Kidney epithelial cell (primary cell): ENCODE measurements at places on chromosomes 6 and 20.

- DNase-seq, result no peak
Measured at GRCh38 chr6:6411115-6411514, 90.7 kb upstream of the F13A1 start.

DNA sequence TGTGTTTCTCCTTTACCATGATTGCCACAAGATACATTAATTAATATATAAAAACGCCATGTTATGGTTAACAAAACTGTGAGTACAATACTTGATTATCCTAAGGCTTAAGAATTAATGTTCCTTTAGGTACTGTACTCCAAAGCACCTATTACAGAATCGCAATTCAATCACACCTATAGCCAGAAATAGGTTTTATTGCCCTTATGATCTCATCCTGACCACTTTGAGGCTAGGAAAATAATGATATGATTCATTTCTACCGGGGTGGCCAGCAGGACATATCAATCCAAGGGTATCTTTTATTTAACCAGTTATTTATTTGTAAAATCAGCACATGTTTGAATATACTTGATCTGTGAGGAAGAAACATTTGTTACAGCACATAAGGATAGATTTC is 396.6 kb upstream of the GJE1 start:
- DNase-seq, result no peak

GRCh38 chr6:11467364-11467763 is 70.2 kb upstream of the TMEM170B start:
- no peak for DNase-seq

- no peak for DNase-seq
Measured at GRCh38 chr6:47083586-47084047, 41.5 kb upstream of the ADGRF1 start.

DNA sequence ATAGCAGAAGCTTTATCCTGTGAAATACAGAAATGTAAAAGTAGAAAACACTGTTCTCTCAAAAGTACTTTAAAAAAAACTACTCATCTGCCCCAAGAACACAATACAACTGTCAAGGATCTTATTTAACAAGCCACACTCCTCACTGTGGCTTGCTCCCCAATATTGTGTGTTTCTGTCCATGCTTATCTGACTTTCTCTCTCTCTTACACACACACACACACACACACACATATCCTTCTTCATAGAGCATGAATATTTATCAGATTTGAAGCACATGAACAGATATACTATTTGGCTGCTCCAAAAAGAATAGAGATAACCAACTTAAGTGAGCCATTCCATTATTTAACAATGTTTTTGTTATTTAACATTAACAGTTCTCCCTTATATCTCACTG is 3.6 kb upstream of the PHIP start:
- no peak for DNase-seq

DNA sequence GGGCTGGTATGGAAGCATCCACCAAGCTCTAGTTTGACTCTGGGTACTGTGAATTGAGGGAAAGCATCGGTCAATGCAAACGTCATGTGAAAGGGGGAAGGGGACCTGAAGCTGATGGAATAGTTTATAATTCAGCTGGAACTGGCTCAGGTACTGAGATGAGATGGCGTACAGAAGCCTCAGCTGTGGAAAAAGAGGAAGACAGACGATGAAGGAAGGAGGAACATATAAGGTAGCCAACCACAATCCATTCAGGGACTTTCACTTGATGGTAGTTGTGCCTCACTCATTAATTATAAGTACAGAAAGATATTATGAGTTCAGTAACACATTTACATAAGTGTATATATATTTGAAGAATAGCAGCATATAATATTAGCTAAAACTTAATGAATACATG is 2.7 kb downstream of the CALHM5 start:
- no peak for DNase-seq

GRCh38 chr6:146944809-146945208 is 259.4 kb upstream of the STXBP5 start:
- DNase-seq, result no peak

GRCh38 chr20:251354-251753 is 6.2 kb upstream of the DEFB132 start:
- DNase-seq, result no peak
